ENCODE measurements at places on chromosomes 3 and 15.

- DNase-seq = no peak
Observed at GRCh38 chr3:114896978-114897377, 250.1 kb downstream of the ZBTB20 start.

GRCh38 chr3:120432150-120432860 lies 18.5 kb downstream of the FSTL1 start:
- DNase-seq = no peak

DNA sequence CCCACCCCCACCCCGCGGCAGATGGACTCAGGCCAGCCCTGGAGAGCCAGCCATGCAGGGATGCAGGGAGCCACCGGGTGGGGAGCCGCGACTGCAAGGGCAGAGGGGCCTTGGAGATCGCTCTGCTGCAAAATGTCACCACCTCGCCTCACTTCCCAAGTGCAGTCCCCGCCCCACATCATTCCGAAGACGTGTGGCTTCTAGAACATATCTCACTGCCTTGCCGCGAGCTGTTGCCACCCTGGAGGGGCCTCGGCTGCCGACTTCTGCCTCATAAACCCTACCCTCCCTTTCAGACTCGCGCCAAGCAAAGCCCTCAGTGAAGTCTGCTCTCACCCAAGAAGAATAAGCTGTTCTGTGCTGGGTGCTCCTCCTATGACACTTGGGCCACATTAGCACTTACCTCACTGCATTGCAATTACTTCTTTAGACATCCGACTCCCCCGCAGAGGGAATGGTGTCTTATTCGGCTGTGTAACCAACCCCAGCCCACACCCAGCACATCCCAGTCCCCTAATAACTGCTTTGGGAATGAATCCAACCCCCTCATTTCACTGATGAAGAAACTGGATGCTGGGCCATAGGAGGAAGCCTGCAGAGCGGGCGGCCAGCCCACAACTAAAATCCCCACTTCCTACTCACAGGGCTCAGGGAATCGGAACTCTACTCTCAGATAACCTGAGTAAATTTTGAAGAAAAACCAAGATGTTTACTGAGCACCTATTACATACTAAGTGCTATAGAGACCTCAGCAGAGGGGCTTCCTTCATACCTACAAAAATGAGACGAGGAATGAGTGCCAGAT lies 8.6 kb downstream of the TLE3 start:
- no peak for DNase-seq

- no peak for DNase-seq
Observed at GRCh38 chr3:11928381-11928780, 75.8 kb upstream of the SYN2 start.

DNA sequence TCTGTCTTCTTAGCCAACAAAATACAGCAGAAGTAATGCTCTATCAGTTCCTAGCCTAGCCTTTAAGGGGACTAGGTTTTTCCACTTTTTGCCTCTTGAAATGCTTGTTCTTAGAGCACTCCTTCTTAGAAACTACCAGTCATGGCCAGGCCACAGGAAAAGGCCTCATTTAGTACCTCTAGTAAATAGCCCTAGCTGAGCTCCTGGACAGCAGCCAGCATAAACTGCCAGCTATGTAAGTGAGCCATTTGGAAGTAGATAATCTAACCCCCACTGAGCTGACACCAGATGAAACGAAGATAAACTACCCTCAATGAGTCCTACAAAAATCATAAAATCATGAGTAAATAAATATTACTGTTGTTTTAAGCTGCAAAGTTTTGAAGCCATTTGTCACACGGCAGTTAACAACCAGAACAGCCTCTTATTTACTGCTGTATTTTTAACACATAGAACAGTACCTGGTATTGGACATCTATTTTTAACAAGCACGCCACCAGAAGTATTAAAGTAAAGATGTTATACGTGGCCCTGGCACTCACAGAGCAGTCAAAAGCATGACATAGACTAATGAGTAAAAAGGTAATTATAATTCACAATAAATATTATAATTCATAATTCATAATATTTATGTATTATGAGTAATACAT lies 12.0 kb downstream of the TBC1D5 start:
- no peak for DNase-seq

DNA sequence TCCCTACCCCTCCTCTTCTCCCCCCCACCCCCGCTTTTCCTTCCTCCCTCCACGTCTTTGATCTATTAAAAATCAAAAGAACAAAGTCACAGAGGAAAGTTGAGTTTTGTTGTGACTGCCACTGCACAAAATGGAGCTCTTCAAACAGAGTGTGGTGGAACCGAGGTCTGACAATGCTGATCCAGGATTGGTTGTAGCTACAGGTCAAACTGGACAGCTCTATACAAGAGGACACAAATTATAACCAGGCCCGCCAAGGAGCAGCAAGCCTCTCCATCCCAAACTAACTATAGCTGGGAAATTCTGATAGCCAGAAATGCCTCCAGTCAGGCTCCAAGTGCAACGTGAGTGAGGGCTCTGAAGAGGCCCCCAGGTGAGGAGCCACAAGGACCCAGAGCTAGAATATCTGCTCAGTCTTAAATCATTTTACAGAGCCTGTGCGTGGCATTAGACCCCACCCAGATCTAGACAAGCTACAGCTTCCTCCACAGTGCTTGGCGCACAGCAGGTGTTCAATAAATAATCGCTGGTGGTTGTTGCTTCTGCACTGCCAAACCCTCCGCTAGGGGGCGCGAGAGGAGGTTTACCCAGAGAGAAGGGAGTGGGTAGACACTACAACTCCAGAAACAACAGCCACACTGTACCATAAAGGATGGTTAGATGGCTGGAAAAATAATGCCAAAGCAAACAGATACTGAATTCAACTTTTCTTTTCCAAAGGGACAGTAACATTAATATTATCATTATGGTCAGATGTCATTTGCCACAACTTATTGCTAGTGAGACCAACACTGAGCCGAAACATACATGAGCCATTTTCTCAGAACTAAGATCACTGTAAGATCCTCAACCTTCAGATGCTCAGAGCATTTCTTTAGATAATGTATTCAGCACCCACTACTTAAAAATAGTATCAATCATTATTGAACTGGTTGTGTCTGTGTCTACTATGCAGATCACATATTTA lies 44.6 kb downstream of the ZIC4 start:
- DNase-seq = no peak

DNA sequence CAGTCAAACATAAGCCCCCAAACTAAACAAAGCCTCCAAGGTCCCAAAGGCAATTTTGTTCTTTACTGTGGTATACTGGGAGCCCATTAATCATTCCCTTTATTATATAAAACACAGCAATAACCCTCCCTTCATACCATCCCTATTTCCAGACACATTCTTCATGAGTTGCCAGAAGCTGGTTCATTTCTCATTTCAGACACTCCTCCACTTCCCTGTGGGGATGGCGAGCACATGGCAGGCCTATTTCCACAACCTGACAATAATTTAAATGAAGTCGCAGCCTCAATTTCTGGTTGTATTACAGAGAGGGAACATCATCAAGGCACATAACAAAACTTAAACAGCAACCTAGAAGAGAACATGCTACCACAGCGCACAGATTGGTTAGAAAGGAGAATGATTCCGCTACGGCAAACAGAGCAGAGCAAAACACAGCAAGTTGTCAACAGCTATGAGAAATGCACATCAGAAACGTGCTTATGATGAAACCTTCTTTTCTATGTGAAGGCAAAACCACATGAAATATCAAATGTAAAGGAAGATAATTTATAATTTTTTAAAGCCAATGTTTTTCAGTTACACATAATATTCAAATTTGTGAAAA lies 63.3 kb upstream of the ARHGEF3 start:
- DNase-seq = no peak

- no peak for DNase-seq
Observed at GRCh38 chr3:106013971-106014370, 145.2 kb upstream of the CBLB start.

DNA sequence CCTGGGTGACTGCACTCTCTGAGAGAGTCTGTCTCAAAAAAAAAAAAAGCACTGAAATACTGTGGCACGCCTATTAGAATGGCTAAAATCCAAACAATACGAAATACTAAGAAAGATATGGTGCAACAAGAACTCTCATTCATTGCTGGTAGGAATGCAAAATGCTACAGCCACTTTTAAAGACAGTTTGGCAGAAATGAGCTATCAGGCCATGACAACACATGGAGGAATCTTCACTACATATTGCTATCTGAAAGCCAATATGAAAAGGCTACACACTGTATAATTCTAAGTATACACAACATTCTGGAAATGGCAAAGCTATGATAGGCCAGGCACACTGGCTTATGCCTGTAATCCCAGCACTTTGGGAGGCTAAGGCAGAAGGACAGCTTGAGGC lies 18.8 kb downstream of the DPPA2 start:
- DNase-seq = no peak

DNA sequence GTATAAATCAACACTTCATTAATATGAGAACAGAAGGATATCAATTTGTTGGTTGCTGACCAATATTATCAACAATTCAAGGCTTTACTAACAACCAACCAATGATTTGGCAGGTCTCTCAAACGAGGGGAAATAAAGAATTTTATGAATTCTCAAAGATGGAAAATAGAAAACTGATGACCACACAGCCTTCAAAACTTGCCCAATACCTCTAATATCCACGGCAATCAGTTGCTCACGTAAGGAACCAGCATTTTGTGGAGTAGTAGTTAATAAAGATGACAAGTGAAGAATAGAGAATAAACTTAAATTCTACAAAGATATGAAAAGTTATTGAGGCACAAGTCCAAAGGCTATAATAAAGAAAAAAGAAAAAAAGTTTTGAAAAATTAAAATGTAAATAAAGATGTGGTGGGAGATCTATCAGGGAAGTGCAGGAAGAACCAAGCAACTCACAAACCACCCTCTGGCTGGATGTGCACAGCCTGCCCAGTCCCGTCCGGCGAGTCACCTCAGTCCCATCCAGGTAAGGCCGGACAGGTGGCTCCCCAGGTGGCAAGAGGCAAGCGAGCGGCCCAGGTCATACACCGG lies 808 bp downstream of the GK5 start:
- no peak for DNase-seq

DNA sequence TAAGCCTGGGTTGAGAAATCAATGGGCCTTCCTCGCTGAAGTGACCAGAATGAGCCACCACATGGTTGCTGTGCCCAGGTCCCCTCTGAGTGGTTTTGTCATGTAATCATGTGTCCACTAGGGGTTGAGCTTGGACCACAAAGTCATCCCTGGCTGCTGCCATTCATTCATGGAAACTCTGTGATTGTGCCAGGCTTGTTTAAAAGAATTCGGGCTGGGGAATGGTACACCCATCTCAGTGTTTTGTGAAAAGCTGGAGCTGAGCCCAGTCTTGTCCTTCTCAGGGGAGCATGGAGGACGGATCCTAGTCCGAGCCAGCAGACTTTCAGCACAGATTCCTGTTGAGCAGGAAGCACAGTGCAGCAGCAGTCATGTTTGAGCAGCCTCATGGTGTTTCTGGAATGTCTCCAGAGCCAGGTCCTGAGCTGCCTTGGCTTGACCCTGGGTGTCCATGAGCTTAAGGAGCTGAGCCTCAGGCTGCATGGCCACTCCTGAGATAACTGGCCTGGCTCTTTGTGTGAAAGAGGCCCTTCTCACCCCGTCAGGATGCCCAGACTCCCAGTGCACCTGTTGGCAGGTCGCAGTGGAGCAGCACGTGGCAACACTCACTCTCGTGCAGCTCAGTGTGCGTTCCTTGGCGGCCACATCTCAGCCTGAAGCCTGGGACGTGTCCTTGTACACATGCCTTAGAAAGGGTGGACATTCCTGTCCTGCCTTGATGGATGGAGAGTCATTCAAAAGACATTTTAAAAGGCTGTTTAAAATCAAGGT lies 260.3 kb upstream of the TPM1 start:
- no peak for DNase-seq

DNA sequence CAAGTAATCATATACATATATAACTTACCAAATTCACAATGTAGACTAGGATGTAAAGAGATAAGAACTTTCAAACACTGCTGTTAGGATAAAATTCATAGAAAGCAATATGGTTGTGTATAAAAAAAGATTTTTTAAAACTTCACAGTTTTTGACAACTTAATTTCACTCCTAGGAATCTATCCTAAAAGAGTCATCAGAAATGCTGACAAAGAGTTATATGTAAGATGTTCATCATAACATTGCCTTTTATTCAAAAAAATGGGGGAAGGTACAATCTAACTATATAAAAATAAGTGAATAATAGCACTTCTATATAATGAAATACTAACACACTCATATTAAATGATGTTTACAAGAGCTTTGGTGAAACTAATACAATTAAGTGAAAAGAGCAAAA lies 4.3 kb upstream of the CLDN18 start:
- no peak for DNase-seq

DNA sequence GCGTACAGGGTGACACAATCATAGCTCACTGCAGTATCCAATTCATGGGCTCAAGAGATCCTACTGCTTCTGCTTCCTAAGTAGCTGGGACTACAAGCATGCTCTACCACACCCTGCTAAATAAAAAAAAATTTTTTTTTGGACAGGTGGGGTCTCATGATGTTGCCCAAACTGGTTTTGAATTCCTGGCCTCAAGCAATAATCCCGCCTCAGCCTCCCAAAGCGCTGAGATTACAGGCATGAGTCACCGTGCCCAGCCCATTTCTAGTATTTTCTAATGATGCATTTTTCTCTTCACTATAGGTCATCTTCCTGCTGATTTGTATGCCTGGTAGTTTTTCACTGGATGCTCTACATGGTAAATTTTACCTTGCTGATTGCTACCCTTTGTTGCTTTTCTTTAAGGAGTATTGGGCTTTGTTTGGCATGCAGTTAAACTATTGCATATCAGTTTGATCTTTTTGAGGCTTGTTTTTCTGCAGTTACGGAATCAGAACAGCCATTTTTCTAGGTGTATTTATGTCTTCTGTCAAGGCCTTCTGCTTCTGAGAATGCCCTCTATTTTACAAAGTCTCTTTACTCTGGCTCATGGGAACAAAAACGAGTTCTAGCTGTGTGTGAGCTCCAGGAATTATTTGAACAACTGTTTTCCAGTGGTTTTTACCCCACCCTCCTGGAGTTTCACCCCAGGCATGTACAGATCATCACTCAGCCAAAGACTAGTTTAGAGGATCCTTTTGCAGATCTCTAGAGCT lies 14.2 kb upstream of the NPTN start:
- DNase-seq = no peak

- DNase-seq = no peak
Observed at GRCh38 chr3:111715911-111716523, 120.9 kb upstream of the ZBED2 start.

DNA sequence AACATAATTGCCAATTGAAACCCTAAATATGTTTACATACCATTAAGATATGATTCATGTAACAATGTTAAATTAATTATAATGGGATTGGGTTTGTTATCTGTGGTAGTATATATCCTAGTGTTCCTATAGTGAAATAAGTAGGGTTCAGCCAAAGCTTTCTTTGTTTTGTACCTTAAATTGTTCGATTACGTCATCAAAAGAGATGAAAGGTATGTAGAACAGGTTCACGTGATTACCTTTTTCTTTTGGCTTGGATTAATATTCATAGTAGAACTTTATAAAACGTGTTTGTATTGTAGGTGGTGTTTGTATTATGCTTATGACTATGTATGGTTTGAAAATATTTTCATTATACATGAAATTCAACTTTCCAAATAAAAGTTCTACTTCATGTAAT lies 212.4 kb downstream of the CHL1 start:
- no peak for DNase-seq
